GM23248 (cell line): ENCODE measurements at places on chromosomes 6 and 20. TPM values are rescaled to one million over a fixed set of nuclear protein-coding genes. Genes with fewer than 3 reads are reported as not detected.

RAET1G gene
- 5.2 and 8.9 TPM in 2 replicates for total RNA-seq

BPIFB4 gene
- not detected in 2 replicates for total RNA-seq

PDYN gene
- not detected in 2 replicates for total RNA-seq

CLPSL1 gene
- not detected in 2 replicates for total RNA-seq

C20orf204 gene
- total RNA-seq: 0.32 and 0.51 TPM in 2 replicates

HUS1B gene
- total RNA-seq: 0.32 TPM in 1 of 2 replicates, not detected in the other

KCNK17 gene
- not detected in 2 replicates for total RNA-seq

SYNCRIP gene
- total RNA-seq: 77.9 and 99.0 TPM in 2 replicates

CCN6 gene
- not detected in 2 replicates for total RNA-seq

HLA-C gene
- total RNA-seq: 157 and 168 TPM in 2 replicates

DNAH8 gene
- not detected in 2 replicates for total RNA-seq

HLA-DRA gene
- 0.89 TPM in 1 of 2 replicates, not detected in the other for total RNA-seq

EYA2 gene
- total RNA-seq: 0.38 TPM in 1 of 2 replicates, not detected in the other

CRIP3 gene
- not detected in 2 replicates for total RNA-seq

LY86 gene
- not detected in 2 replicates for total RNA-seq

PDE10A gene
- under 0.01 and 0.11 TPM in 2 replicates for total RNA-seq

PBOV1 gene
- not detected in 2 replicates for total RNA-seq

RPS21 gene
- 1,039 and 1,622 TPM in 2 replicates for total RNA-seq

APOM gene
- 0.76 and 3.3 TPM in 2 replicates for total RNA-seq

PGC gene
- not detected in 2 replicates for total RNA-seq

FRK gene
- 0.13 and 0.32 TPM in 2 replicates for total RNA-seq

FGD2 gene
- total RNA-seq: not detected in 2 replicates

NKX2-2 gene
- not detected in 2 replicates for total RNA-seq

TINAG gene
- total RNA-seq: not detected in 2 replicates

EPB41L1 gene
- total RNA-seq: 16.2 and 19.2 TPM in 2 replicates

FOXF2 gene
- 5.1 and 8.3 TPM in 2 replicates for total RNA-seq

FOXP4 gene
- 3.9 and 5.4 TPM in 2 replicates for total RNA-seq

PCK1 gene
- not detected in 2 replicates for total RNA-seq

TFAP2D gene
- not detected in 2 replicates for total RNA-seq

LHFPL5 gene
- total RNA-seq: not detected in 2 replicates

GNL1 gene
- total RNA-seq: 62.3 and 64.8 TPM in 2 replicates

CDK5RAP1 gene
- total RNA-seq: 18.3 and 19.5 TPM in 2 replicates

COL21A1 gene
- 0.11 TPM in 1 of 2 replicates, not detected in the other for total RNA-seq

BAG2 gene
- 32.1 and 33.4 TPM in 2 replicates for total RNA-seq

OR5V1 gene
- not detected in 2 replicates for total RNA-seq

RBBP8NL gene
- total RNA-seq: not detected in 2 replicates

DEFB115 gene
- total RNA-seq: not detected in 2 replicates

KCTD20 gene
- 103 and 120 TPM in 2 replicates for total RNA-seq

SMOC2 gene
- not detected in 2 replicates for total RNA-seq

SNAP91 gene
- not detected in 2 replicates for total RNA-seq

LPA gene
- not detected in 2 replicates for total RNA-seq

DOK5 gene
- 10.8 and 11.8 TPM in 2 replicates for total RNA-seq

PKHD1 gene
- not detected in 2 replicates for total RNA-seq

FOXS1 gene
- total RNA-seq: not detected in 2 replicates

JPH2 gene
- total RNA-seq: 7.8 and 9.7 TPM in 2 replicates

GCNT2 gene
- not detected in 2 replicates for total RNA-seq

GPR6 gene
- not detected in 2 replicates for total RNA-seq

FAM162B gene
- total RNA-seq: not detected in 2 replicates

MUCL3 gene
- not detected in 2 replicates for total RNA-seq

SALL4 gene
- not detected in 2 replicates for total RNA-seq

CST2 gene
- total RNA-seq: 0.63 and 5.6 TPM in 2 replicates

TAGAP gene
- not detected in 2 replicates for total RNA-seq

CTAGE9 gene
- not detected in 2 replicates for total RNA-seq

SPATA25 gene
- not detected in 2 replicates for total RNA-seq

PLCB4 gene
- total RNA-seq: 9.5 and 10.5 TPM in 2 replicates

PRSS35 gene
- not detected in 2 replicates for total RNA-seq

UBR2 gene
- 23.3 and 24.8 TPM in 2 replicates for total RNA-seq

BMP2 gene
- 0.38 and 0.76 TPM in 2 replicates for total RNA-seq
